Thoracic aorta (tissue), 2 donors: ENCODE measurements at places on chromosomes 12 and 14. TPM values are rescaled to one million over a fixed set of nuclear protein-coding genes. Genes with fewer than 3 reads are reported as not detected.

GRCh38 chr14:97074856-97075255, 277.7 kb downstream of the VRK1 start:
- H3K27me3 ChIP-seq: no peaks in the 10 kb centered on the region
- DNase-seq: no peak
- H3K27ac ChIP-seq: no peak overlapping the region
- H3K36me3 ChIP-seq: no peaks in the 10 kb centered on the region
- no peak overlapping the region for H3K4me3 ChIP-seq

The TXNDC16 gene
- total RNA-seq: 10.5 TPM

GRCh38 chr12:16269946-16270345, 7.5 kb downstream of the SLC15A5 start:
- no peak overlapping the region for H3K27ac ChIP-seq
- no peak overlapping the region for H3K4me3 ChIP-seq
- H3K4me1 ChIP-seq: no peaks in the 10 kb centered on the region
- H3K36me3 ChIP-seq: no peaks in the 10 kb centered on the region

- no peaks in the 10 kb centered on the region for H3K27me3 ChIP-seq
- H3K4me1 ChIP-seq: no peaks in the 10 kb centered on the region
- DNase-seq: no peak
- no peak overlapping the region for H3K4me3 ChIP-seq
- no peak overlapping the region for H3K27ac ChIP-seq
Observed at GRCh38 chr12:71828813-71829212, 10.7 kb upstream of the TBC1D15 start.

The APOF gene
- not detected for total RNA-seq

The GAS2L3 gene
- total RNA-seq: 12.8 TPM

- no peaks in the 10 kb centered on the region for H3K4me1 ChIP-seq
- H3K27ac ChIP-seq: no peak overlapping the region
- H3K4me3 ChIP-seq: no peak overlapping the region
- H3K27me3 ChIP-seq: no peaks in the 10 kb centered on the region
- H3K36me3 ChIP-seq: no peaks in the 10 kb centered on the region
- no peak for DNase-seq
Observed at GRCh38 chr12:41604830-41605229, 416.7 kb downstream of the PDZRN4 start.

DNA sequence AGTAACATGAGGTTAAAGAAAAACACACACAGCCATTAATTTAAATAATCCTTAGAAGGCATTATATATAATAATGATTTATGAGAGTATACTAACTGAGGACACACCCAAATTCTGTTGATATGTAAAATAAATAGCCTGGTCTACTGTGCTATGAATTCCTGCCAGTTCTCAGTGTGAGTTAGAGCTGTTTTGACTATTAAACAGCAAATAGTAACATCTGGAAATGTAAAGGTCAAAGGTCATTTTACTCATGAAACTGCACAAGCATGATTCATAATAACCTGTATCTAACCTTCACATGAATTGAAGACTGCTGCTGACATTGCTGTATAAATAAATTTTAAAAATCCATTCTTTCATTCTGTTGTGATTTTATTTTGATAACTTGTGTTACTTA, 966.7 kb downstream of the SLC6A15 start:
- H3K27ac ChIP-seq: no peak overlapping the region
- H3K36me3 ChIP-seq: no peaks in the 10 kb centered on the region
- no peaks in the 10 kb centered on the region for H3K27me3 ChIP-seq
- no peak for DNase-seq
- H3K4me3 ChIP-seq: no peak overlapping the region

- DNase-seq: no peak
- no peak overlapping the region for H3K27ac ChIP-seq
- no peaks in the 10 kb centered on the region for H3K36me3 ChIP-seq
- no peaks in the 10 kb centered on the region for H3K27me3 ChIP-seq
- no peaks in the 10 kb centered on the region for H3K4me1 ChIP-seq
- H3K4me3 ChIP-seq: no peak overlapping the region
Observed at GRCh38 chr14:72845683-72846082, 48.2 kb downstream of the DPF3 start.

- no peaks in the 10 kb centered on the region for H3K27me3 ChIP-seq
- no peaks in the 10 kb centered on the region for H3K36me3 ChIP-seq
- H3K27ac ChIP-seq: no peak overlapping the region
Observed at GRCh38 chr12:79444089-79444488, 246.7 kb downstream of the PAWR start.

DNA sequence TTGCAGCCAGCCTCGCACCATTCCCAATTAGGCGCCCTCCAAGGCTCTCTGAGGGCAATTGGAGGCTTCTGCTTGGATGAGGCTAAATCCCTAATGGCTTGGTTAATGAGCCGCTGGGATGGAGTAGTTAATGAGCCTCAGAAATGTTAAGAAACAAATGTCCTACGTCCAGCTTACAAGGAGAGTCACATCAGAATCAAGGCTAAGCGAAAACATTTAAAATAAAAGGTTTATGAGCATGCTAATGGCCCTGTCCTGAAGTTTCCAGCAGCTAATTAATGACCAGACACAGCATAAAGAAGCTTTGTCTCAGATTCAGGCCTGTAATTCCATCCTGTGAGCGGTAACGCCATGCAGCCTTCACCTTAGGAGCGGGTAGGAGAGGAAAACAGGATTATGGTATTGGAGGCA, 200.7 kb upstream of the BCL2L14 start:
- no peaks in the 10 kb centered on the region for H3K27me3 ChIP-seq
- H3K36me3 ChIP-seq: peaks cover 21% of the 10 kb centered on the region
- no peak overlapping the region for H3K27ac ChIP-seq
- H3K4me3 ChIP-seq: no peak overlapping the region
- DNase-seq: no peak
